ENCODE measurements at places on chromosomes 3 and 15.

- peaks cover 98% of the 10 kb centered on the region for H3K36me3 ChIP-seq
- H3K4me3 ChIP-seq, result no peak overlapping the region
- H3K4me1 ChIP-seq, result peaks cover 6% of the 10 kb centered on the region
- no peak overlapping the region for H3K27ac ChIP-seq
- no peak for DNase-seq
These were observed 41.5 kb downstream of the TLE3 start for GRCh38 chr15:70056091-70056680.

GRCh38 chr3:150778793-150779401 is 15.9 kb upstream of the SIAH2 start:
- H3K4me3 ChIP-seq, result no peak overlapping the region
- no peak for DNase-seq
- peaks cover 6% of the 10 kb centered on the region for H3K4me1 ChIP-seq
- no peaks in the 10 kb centered on the region for H3K36me3 ChIP-seq
- H3K27ac ChIP-seq, result no peak overlapping the region

- no peaks in the 10 kb centered on the region for H3K27me3 ChIP-seq
- H3K4me3 ChIP-seq, result no peak overlapping the region
- no peak for DNase-seq
- H3K36me3 ChIP-seq, result no peaks in the 10 kb centered on the region
- no peak overlapping the region for H3K27ac ChIP-seq
- H3K4me1 ChIP-seq, result peaks cover 16% of the 10 kb centered on the region
These were observed 28.0 kb upstream of the ATG7 start for GRCh38 chr3:11244121-11244677.

- H3K4me3 ChIP-seq, result no peak overlapping the region
- no peak for DNase-seq
- H3K36me3 ChIP-seq, result no peaks in the 10 kb centered on the region
These were observed 28.7 kb upstream of the XIRP1 start for GRCh38 chr3:39221141-39221530.

GRCh38 chr15:70348581-70349344 is 251.0 kb upstream of the TLE3 start:
- DNase-seq, result peak; percentile 69
- H3K4me3 ChIP-seq, result no peak overlapping the region
- no peak overlapping the region for H3K27ac ChIP-seq

DNA sequence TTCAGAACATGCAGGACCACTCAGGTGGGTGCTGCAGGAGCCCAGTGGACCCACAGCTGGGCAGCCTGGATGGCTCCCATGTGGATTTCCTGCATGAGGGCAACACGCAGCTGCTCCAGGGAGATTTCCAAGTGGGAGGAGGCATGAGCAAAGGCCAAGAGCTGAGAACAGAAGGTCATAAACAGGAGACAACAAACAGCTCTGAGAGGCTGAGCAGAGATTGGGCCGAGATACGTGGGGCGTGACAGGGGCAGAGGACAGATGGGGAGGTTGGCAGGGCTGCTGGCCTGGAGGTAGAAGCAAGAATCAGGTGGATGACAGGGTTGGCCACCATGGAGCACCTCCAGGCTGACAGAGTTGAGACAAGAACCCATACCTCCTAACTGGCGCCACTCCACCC is 2.9 kb downstream of the PHGR1 start:
- H3K4me3 ChIP-seq, result no peak overlapping the region
- no peak overlapping the region for H3K27ac ChIP-seq
- peaks cover 2% of the 10 kb centered on the region for H3K27me3 ChIP-seq
- no peaks in the 10 kb centered on the region for H3K36me3 ChIP-seq
- H3K4me1 ChIP-seq, result peaks cover 12% of the 10 kb centered on the region
- DNase-seq, result no peak

- H3K27ac ChIP-seq, result no peak overlapping the region
- H3K27me3 ChIP-seq, result peaks cover 27% of the 10 kb centered on the region
- peaks cover 8% of the 10 kb centered on the region for H3K4me1 ChIP-seq
- DNase-seq, result no peak
- no peaks in the 10 kb centered on the region for H3K36me3 ChIP-seq
These were observed 266.8 kb downstream of the ABHD5 start for GRCh38 chr3:43957553-43957952.

DNA sequence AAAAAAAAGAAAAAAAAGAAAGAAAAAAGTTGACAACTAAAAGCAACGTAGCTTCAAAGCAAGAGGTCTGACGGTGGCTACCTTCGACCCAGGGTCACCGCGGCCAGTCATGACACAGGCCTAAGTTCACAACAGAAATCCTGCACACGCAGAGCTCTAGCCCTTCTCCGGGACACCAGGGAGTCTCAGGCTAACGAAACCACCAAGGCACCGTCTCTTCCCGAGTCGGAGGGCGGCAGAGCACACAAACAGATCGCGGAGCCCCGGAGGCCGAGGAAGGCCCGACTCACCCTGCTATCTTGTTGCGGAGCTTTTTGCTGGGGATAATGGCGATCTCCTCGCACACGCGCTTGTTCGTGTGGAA is 584 bp downstream of the RPS17 start:
- H3K4me1 ChIP-seq, result peaks cover 27% of the 10 kb centered on the region
- peak overlapping the region; percentile 86 for H3K27ac ChIP-seq
- H3K4me3 ChIP-seq, result peak overlapping the region; percentile 91
- H3K27me3 ChIP-seq, result no peaks in the 10 kb centered on the region
- peak; percentile 25 for DNase-seq

GRCh38 chr3:67517781-67518180 is 136.6 kb downstream of the SUCLG2 start:
- no peaks in the 10 kb centered on the region for H3K27me3 ChIP-seq
- no peak overlapping the region for H3K27ac ChIP-seq
- no peak for DNase-seq

DNA sequence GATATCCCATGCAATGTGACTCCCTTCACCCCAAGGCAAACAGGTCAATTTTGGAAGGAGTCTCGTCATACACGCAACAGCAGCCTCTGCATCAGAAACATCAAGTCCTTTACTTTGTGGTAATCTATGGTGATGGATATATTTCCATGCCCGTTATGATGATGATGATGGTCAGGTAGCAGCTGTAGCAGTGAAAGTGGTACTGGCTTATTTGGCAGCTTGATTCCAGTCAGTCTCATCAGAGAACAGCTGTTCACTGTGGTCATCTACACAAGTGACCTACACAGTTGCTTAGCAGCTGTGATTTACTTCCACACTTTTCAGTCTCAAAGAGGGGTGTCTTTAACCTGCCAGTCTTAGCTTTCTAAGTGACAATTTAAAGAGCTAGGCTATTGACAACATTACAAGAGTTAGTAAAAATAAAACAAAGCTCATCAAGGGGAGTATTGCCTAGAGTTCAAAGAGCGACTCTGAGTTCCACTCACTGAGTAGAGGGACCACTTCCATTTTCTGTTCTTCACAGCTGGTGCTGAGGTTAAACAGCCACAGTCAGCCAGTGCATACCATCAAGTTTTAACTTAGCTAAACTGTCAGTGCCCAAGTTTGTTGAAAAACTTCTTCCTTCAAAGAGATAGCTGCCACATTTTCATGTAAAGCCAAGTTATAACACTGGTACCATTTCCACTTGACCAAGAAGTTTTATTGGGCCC is 587.4 kb upstream of the KCNMB2 start:
- no peak for DNase-seq
- no peak overlapping the region for H3K27ac ChIP-seq
- no peaks in the 10 kb centered on the region for H3K27me3 ChIP-seq
- no peaks in the 10 kb centered on the region for H3K36me3 ChIP-seq
- H3K4me3 ChIP-seq, result no peak overlapping the region

- peaks cover 7% of the 10 kb centered on the region for H3K4me1 ChIP-seq
- DNase-seq, result no peak
- H3K36me3 ChIP-seq, result no peaks in the 10 kb centered on the region
- no peak overlapping the region for H3K27ac ChIP-seq
- H3K27me3 ChIP-seq, result no peaks in the 10 kb centered on the region
- H3K4me3 ChIP-seq, result no peak overlapping the region
These were observed 137.7 kb downstream of the TPRG1 start for GRCh38 chr3:189309400-189309975.

DNA sequence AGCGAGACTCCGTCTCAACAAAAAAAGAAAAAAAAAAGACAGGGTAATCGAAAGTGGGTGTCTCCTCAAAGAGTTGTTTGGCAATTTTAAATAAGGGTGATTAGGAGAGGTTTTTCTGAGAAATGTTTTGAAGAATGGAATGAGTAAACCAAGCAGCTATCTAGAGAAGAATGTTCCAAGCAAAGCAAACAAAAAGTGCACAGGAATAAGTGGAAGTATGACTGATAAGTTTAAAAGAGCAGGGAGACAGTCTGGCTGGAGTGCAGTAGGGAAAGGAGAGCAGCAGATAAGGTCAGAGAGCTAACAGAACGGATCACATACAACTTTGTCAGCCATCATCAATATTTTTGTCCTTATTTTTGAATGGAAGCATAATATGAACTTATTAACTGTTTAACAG is 853.5 kb downstream of the TUSC7 start:
- no peaks in the 10 kb centered on the region for H3K27me3 ChIP-seq
- no peak overlapping the region for H3K4me3 ChIP-seq
- H3K4me1 ChIP-seq, result no peaks in the 10 kb centered on the region
- no peak overlapping the region for H3K27ac ChIP-seq
- DNase-seq, result no peak

GRCh38 chr3:116476691-116477090 is 31.4 kb upstream of the LSAMP start:
- no peaks in the 10 kb centered on the region for H3K27me3 ChIP-seq
- H3K4me3 ChIP-seq, result no peak overlapping the region
- H3K27ac ChIP-seq, result no peak overlapping the region
- no peak for DNase-seq

DNA sequence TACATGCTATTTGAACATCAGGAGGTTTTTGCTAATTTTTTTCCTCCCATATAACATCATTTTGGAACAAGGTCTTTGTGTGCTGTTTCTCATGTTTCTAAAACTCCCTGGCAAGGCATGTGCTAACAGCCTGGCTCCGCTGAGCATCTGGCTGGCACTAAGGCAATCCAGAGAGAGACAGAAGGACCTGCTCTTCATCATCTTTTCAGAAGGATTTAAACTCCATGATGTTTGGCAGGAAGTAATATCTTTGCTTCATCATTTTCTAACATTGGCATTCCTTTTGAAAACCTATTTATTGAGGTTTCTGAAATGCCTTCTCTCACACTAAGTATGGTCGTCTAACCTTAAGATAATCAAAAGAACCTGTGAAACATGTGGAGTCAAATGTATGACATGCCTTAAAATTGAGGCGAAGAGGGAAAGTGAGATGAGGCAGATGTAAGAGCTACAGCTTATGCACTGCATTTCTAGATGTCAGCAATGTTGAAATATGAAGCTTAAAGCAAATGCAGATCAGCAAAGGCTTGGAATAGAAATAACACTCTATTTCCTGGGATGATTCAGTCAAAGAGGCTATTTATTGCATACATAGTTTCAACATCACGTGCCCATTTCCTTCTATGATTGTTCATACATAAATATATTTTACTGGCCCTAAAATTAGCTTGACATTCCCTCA is 592.0 kb downstream of the ZNF385D start:
- no peaks in the 10 kb centered on the region for H3K36me3 ChIP-seq
- no peaks in the 10 kb centered on the region for H3K4me1 ChIP-seq
- H3K4me3 ChIP-seq, result no peak overlapping the region
- no peak overlapping the region for H3K27ac ChIP-seq
- H3K27me3 ChIP-seq, result no peaks in the 10 kb centered on the region

GRCh38 chr3:16200411-16200810 is 25.9 kb downstream of the GALNT15 start:
- no peaks in the 10 kb centered on the region for H3K27me3 ChIP-seq
- DNase-seq, result no peak
- H3K4me3 ChIP-seq, result no peak overlapping the region

DNA sequence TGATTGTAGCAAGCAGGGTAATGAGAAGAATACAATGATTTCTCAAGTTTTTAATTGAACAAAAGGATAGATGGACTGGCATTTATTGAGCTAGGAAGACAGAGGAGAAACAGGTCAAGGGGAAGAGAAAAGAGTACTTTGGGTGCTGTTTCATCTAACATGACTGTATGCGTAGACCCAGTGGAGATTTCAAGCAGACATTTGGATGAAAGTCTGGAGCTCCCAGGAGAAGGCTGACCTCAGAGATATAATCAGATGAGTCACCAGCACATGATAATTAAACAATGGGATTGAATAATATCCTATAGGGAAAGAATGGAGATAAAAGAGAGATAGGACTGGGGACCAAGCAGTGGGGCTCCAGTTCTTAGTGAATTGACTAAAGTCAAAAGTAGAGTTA is 194.9 kb downstream of the ARRDC4 start:
- no peak overlapping the region for H3K4me3 ChIP-seq
- H3K27ac ChIP-seq, result no peak overlapping the region
- DNase-seq, result no peak
- H3K4me1 ChIP-seq, result no peaks in the 10 kb centered on the region
- no peaks in the 10 kb centered on the region for H3K27me3 ChIP-seq

DNA sequence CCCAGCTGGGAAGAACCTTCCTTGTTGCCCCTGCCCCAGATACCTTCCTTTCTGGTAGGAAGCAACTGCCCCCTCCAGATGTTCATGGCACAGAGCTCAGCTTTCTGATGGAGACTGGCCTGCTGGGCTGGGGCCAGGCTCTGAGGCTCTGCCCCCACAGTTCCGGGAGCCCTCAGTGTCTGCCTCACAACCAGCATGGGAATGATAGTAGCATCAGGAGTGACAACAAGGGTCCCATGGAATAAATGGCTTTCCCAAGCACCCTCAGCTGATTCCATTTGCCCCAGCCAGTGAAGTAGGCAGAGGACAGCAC is 65.6 kb upstream of the IQSEC1 start:
- H3K36me3 ChIP-seq, result no peaks in the 10 kb centered on the region
- no peak overlapping the region for H3K27ac ChIP-seq
- no peak for DNase-seq
- no peaks in the 10 kb centered on the region for H3K4me1 ChIP-seq
- H3K27me3 ChIP-seq, result no peaks in the 10 kb centered on the region

DNA sequence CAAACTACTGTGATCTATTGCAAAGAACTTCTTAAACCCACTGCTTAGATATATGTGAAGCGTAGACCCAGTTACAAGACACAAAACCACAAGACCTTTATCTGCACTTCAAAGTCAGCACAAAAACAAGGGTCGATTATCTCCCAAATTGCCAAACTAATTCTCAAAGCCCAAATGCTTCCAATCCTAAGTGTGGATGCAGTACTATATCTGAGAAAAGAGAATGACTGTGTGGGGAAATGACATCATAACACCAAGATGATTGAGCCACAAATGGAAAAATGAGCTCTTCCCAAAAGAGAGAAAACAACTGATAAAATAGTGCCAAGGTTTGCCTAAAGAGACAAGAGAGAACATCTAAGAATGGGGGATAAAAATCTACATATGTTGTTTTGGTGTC is 86.2 kb downstream of the MEIS2 start:
- peaks cover 4% of the 10 kb centered on the region for H3K4me1 ChIP-seq
- DNase-seq, result no peak
- H3K4me3 ChIP-seq, result no peak overlapping the region

GRCh38 chr3:7683426-7683825 is 818.2 kb upstream of the LMCD1 start:
- no peaks in the 10 kb centered on the region for H3K36me3 ChIP-seq
- no peaks in the 10 kb centered on the region for H3K27me3 ChIP-seq
- no peaks in the 10 kb centered on the region for H3K4me1 ChIP-seq

Data from osteoblast (primary cell).